ENCODE measurements at places on chromosomes 11 and 22.

GRCh38 chr22:46162285-46162684 lies 12.0 kb downstream of the PPARA start:
- no peak for DNase-seq

DNA sequence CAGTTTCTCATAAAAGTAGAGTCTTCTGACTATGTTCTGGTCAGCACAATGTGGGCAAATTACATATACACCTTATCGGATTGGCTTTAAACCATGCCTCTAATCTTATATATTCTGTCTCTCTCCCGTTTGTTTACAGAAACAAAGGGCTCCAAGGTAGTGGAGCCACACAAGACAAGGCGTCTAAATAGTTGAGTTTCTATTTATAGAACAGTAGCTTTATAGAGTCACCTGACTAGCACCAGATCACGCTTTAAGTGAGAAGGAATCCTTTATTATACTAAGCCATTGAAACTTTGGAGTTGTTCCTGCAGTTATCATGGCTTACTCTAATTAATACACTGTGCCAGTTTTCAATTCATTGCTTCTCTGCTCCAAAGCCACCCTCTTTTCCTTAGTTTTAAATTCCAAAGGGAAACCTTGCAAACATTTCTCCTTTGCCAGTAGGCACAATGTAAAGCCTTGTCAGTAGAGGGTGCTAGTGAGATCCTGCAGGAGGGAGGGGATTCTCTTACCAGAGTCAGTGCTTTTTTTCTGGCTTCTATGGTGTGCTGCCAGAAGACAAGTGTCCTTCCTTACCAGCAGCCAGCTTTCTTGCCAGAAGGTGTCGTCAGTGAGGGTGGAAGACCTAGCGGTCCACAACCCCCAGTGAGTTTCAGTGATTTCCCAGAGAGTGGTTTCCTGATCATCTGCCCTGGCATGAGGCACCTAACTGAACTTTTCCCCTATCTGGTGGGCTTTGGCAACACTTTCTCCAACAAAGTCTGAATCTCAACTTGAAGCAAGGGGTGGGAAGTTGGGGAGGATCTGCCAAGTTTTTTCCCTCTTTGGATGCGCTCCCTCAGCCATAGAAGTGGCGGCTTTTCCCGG lies 71.7 kb downstream of the RAB38 start:
- DNase-seq = peak; percentile 78

- DNase-seq = peak; percentile 86
These were observed 1.1 kb downstream of the MTFP1 start for GRCh38 chr22:30426388-30427353.

DNA sequence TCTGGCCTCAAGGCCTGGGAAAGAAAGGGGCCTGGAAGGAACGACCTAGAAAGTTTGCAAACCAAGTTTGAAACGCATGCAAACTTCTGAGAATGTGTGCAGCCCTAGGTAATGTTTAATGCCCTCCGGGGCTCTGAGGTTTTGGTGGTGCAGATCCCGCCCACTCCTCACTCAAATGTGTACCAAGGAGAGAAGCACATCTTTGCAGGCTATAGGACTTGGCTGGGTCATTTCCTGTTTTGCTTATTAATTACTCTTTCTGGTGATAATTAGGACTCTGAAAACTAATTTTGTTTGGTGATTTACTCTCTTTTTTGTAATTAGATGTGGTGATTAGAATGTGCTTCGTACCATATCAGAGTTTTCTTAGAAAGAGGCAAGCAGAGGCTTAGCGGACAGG lies 625.9 kb upstream of the CADM1 start:
- DNase-seq = no peak

GRCh38 chr11:62556875-62557631 lies 10.4 kb upstream of the AHNAK start:
- no peak for DNase-seq

DNA sequence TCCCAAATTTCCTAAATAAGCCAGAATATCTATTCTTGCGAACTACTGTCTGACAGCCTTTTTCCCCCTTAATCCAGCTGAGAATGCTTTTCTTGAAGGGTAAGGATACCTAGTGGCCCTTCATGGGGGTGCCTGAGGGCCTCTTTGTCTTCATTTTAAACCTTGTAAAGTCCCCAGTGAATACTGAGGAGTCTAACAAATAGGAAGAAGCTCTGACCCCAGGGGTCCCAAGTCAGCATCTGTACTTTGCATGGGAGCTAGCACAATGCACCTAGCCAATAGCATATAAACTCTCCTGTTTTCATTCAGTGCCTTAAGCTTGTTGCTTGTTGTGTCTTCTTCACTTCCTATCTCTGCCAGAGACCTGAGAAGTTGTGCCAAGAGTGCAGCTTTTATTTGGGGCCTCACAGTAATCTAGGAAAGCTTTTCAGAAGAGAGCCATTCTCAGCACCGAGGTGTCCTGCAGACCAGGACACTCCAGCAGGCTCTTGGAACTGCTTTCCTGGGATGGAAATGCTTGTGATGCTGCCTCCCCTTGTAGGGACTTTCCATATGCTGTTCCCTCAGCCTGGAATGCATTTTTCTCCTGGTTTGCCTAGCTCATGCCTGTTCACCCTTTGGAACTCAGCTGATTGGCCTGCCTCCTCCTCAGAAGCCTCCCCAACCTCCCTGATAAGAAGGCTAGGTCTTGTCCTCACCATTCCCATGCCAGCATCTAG lies 37.2 kb downstream of the BMAL1 start:
- no peak for DNase-seq

GRCh38 chr11:72066855-72067254 lies 13.5 kb downstream of the NUMA1 start:
- DNase-seq = no peak

- DNase-seq = no peak
These were observed 34.1 kb downstream of the SNX19 start for GRCh38 chr11:130882138-130882551.

GRCh38 chr11:125995313-125995712 lies 49.5 kb downstream of the VSIG10L2 start:
- DNase-seq = no peak

- no peak for DNase-seq
These were observed 1.2 kb downstream of the ARHGEF17 start for GRCh38 chr11:73308961-73309919.

- peak; percentile 45 for DNase-seq
These were observed 89.8 kb downstream of the MORC2 start for GRCh38 chr22:30878516-30879414.

DNA sequence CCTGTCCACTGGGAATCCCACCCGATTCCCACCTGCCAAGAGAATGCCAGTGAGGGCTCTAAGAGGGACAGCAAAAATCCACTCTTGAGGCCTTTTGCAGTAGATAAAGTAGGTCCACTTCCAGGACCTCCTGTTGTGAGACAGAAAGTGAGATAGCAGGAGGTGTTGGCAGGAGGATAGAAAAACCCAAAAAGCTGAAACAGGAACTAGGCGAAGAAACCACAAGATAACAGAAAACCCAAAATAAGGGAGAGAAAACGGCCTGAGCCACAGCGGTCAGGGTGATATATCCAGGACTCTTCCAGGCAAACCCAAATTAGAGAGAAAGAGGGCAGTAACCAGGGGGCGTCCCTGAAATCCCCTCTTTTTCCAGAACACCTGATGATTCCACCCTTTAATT lies 79.7 kb upstream of the LINC01488 start:
- DNase-seq = no peak

- DNase-seq = no peak
These were observed 36.0 kb downstream of the HTR3A start for GRCh38 chr11:114010931-114011330.

GRCh38 chr11:15307619-15308024 lies 192.9 kb downstream of the INSC start:
- DNase-seq = no peak

Measured in HEK293T (cell line).